Fibroblast of skin of right biceps (primary cell): ENCODE measurements at places on chromosomes 11 and 22.
A peak's percentile ranks its signal among the peaks of the same experiment; 100 is the strongest.

- DNase-seq, result peak; percentile 62
Measured at GRCh38 chr11:103317118-103317517, 207.9 kb downstream of the DYNC2H1 start.

DNA sequence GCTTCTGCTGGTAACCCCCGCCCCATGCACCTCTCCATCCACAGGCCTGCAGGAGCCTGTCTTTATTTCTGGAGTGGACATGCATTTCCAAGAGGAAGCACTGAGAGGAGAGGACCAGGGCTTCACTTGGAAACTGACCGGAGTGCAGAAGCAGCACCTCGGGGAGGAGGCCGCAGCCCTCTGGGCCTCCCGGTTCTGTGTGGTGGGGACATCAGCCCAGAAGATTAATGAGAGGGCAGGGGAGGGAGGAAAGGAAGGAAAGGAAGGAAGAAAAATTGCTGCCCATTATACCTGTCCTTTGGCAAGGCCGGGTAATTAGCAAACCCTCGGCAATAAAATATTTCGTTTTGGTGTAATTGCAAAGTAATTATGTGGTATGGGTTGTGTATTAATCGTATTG, 97.0 kb downstream of the TP53I11 start:
- DNase-seq, result no peak

DNA sequence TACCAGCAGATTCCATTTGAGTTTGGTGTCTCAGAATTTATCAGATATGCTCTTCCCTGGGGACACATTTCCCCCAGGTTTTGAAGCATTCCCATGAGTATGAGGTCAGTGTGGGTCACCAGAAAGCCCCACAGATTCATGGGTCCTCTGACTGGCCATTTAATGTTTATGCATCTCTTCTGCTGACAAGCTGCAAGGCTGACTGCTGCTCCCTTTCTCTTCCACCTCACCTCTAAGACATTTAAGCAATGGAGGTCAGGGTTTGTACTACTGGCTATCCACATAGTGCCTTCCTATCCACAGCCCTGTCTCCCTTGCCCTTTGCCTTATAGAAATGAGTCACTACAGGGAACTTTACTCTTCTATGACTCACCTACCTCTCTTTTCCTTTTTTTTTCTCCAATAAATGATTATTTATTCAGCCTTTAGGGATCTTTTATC, 106.0 kb upstream of the TIMP3 start:
- DNase-seq, result peak; percentile 80

DNA sequence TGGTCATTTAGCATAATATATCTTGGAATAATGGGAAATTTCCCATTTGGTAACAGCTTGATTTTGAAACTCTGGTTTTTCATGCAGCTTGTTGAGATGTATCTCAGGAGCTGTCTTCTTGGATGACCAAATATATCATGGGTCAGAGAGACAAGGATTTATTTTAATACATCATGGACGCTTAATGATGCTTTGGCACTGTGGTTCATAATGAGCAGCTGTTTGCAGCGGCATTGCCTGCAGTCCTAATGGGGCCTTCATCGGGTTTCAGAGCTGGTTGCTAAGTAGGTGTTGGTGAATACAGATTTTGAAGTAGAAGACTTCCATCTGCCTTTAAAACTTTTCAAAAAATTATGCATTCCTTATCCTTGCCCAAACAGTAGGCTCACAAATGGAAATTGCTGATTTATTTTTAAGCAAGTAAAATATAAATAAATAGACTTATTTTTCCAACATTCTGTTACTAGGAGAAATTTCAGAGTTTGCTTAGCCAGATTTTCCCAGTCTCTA, 389.5 kb upstream of the FAT3 start:
- DNase-seq, result no peak

DNA sequence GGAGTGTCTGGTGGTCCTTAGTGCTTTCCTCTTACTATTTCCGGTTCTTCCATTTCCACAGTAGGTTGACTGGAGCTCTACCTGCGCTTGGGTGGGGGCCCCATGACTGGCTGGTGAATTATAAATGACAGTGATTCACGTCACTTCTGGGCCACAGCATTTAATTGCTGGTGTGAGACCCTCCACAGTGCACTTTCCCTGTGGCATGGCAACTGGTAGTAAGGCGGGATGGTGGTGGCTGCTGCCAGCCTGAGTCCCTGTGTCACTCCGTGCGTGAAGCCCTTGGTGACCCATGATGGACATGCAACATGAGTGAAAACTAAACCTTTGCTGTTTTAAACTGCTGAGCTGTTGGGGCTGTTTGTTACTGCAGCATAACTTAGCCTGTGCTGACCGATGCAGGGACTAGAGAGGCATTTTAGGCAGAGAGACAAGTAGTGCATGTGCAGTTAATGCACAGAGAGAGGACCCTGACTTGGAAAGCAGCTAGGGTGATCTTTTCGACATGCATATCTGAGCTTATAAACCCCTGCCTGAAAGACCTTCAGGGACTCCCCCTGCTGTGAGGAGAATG, 3.1 kb downstream of the PRDM11 start:
- no peak for DNase-seq

- no peak for DNase-seq
Measured at GRCh38 chr22:20463324-20464095, 25.9 kb upstream of the SCARF2 start.

- DNase-seq, result no peak
Measured at GRCh38 chr11:90373971-90374370, 151.1 kb upstream of the CHORDC1 start.

DNA sequence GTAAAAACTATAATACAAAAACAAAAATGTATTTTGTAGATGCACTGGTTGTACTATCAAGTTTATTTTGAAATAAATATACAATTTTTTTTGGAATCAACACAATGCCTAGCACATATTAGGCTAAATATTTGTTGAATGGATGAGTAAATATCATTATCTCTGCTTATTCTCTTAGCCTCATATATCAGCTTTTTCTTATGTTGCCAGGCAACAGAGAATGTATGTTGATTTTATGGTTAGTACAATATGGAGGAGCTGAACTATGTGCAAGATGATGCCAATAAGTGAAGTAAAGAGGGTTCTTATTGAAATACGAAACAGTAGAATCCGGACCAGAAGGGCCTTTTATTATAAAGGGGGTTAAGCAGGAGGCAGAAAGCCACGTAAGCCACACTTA, 94.9 kb downstream of the FAR1 start:
- DNase-seq, result no peak

DNA sequence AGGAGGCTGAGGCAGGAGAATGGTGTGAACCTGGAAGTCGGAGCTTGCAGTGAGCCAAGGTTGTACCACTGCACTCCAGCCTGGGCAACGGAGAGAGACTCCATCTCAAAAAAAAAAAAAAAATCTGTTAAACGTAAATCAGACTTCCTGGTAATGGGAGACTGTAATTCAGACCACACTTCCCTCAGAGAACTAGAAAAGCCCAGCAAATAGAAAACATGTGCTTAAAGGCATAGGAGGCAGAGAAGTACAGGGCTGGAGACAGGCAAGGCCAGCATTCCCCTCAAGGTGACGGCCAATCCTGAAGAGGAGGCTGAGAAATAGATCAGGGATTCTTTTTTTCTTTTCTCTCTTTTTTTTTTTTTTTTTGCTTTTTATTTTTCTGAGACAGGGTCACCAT, 8.2 kb downstream of the GGT5 start:
- DNase-seq, result peak; percentile 41

DNA sequence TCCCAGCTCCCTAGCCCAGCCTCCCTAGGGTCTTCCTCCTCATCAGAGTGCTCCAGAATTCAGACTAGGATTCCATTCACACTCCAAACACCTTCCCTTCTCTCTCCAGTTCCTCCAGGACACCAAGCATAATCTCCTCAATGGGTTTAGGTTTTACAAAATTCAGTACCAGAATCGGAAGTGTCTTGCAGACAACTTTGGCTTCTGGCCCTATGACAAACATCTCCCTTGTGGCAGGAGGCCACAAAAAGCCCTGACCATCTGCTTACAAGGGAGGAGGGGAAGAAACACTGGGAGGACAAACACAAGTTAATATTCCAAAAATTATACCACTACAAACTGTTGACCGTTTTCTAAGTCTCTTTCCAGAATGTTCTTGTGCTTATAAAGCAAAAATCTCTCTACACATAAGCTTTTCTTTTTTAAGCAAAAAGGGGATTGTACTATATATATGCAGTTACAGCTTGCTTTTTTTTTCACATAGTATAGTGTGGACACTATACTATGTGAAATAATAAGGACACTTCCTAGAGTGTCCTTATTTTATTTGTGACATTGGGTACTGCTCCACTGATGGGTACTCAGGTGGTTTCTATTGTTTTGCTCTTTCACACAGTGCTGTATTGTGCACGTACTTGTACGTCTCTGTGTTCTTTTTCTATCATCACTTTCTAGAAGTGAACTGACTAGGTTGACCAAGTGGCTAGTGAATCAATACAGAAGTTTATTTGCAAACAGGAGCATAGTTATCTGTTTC, 78.7 kb downstream of the BDNF start:
- DNase-seq, result no peak

DNA sequence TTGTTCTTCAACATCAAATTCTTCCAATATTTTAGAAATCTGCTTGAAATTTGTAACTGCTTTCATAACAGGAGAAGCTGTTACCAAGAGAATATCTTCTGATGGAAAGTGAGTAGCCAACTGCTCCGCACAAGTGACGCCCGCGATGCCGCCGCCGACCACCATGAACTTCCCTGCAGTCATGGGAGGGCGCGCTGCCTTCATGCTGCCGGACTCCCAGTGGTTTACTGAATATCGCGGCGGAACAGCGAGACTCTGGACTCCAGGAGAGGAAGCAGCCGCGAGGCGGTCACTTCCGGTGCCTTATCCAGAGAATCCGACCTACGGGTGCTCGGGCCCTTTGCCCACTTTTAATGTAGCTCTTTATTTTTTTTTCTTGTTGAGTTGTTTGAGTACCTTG, 190.6 kb downstream of the GUCY1A2 start:
- DNase-seq, result no peak

DNA sequence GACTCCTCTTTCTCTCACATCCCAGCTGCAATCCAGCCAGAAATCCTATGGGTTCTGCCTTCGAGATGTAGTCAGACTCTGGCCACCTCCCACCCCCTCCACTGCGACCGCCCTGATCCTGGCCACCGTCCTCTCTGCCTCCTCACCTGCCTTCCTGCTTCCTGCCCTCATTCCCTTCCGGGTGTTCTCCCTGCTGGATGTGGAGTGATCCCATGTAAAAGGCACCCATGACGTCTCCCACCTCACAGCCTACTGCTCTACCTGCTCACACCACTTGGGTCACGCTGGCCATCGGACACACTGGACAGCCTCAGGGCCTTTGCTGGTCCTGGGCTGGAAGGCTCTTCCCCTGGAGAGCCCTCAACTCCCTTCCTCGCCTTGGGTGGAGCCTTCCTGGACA, 33.7 kb upstream of the CD5 start:
- DNase-seq, result no peak

DNA sequence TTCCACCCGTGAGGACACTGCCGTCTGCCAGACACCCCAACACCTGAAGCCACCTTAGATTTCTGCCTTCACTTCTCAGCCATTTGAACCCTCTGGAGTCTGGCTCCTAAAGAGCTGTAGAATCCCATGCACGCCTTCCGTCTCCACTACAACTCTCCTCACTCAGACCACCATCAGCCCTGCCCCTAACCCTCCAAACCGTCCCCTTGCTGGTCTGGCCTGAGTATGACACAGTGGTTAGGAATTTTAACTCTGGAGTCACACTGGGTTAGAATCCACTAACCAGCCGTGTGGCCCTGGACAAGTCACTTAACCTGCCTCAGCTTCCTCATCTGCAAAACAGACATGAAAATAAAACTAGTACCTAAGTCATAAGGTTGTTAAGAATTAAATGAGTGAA, 3.0 kb downstream of the CNIH2 start:
- no peak for DNase-seq

DNA sequence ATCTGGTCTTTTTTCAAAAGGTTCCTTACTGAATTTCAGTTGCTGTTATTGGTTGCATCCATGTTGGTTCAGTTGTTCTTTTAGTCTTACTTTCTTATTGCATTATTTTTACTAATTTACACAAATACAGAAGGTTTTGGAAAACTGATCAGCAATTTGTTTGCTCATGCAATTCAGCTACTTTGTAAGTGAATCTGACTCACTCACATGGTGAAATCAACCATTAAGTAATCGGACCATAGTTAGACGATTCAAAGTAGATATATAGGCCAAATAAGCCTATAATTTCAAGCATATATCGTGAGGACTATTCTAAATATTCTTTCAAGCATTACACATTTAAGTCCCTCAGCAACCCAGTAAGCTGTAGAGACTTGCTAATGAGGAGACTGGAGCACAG, 41.7 kb downstream of the CCDC83 start:
- no peak for DNase-seq

- no peak for DNase-seq
Measured at GRCh38 chr11:117874253-117874909, 2.1 kb downstream of the FXYD6 start.

GRCh38 chr11:93668171-93668570, 6.7 kb downstream of the CEP295 start:
- no peak for DNase-seq

DNA sequence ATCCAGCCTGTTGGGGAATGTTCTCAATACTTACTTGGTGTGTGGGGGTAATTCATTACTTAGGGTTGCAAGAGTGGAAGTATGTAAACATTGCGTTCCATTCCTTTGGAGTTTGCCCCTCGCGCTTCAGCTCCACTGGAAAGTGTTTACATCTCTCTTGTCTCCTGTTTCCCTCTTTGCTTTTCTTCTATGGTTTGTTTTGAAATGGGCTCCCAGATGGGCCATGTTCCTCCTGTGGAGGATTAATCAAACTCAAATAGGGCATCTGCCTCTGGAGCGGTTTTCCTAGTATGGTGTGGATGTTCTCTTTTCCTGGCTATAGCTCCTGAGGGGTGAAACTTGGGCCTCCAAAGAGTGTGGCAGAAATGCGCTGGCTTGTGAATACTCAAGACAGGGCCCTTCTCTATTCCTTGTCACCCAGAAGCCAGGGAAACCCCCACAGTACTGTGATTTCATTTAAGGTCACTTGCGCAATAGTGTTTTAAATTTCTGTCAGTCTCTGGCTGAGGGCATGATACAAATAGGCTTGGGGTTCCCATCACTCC, 51.9 kb downstream of the CD44 start:
- DNase-seq, result no peak

- peak; percentile 74 for DNase-seq
Measured at GRCh38 chr11:119422809-119423508, at the start of gene THY1. THY1 (minus strand) TSS chr11:119423172; CDS start chr11:119420905, 2,267 bp downstream.

- no peak for DNase-seq
Measured at GRCh38 chr11:27018902-27019529, 21.6 kb upstream of the BBOX1 start.

DNA sequence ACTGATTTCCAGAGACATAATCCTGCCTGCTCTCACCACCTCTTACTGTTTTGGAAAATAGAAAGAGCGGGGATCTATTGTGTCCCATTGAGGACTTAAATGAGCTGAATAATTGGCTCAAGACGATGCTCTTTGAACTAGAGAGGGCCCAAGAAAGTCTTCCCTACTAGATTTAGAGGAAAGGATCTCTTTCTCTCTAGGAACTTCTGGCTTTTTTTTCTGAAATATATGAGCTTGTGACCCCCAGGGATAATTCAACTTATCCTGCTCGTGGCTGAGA, 461.4 kb upstream of the KIRREL3 start:
- DNase-seq, result no peak
